ENCODE measurements at places on chromosomes 4 and X.

- DNase-seq: no peak
These were observed 112.5 kb upstream of the BMP3 start for GRCh38 chr4:80918004-80918403.

- no peak for DNase-seq
These were observed 20.3 kb upstream of the SMPX start for GRCh38 chrX:21778236-21778635.

DNA sequence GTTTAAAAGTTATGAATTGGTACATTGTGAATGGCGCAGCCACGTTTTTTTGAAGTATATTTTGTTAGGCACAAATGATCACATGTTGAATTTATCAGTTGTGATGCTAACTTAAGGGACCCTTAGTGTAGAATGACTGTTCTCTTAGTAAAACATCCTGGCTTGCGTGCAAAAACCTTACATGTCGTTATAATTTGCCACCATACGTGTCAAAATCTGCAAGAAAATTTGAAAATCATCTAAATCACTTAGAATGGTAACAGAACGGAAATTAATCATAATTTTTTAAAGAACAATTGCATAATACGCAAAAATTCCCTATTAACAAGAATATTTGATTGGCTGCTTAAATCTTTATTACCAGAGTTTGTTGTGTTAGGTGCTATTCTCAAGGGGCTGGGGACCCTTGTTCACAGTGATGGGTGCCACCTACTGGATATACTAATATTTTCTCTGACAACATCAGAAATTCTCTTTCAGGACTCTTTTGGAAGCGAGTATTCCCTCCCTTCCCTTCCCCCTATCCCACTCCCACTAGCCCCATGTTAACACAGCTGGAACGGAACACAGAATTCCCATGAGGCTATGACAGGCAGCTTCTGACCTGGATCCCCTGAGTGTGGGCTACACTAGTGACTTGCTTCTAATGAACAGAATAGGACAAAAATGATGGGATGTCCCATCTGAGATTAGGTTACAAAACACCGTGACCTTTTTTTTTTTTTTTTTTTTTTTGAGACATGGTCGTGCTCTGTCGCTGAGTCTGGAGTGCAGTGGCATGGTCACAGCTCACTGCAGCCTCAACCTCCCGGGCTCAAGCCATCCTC lies 71.8 kb downstream of the SUPT20HL2 start:
- DNase-seq: peak; percentile 11

GRCh38 chr4:154305616-154306015 lies 186.0 kb downstream of the DCHS2 start:
- no peak for DNase-seq

DNA sequence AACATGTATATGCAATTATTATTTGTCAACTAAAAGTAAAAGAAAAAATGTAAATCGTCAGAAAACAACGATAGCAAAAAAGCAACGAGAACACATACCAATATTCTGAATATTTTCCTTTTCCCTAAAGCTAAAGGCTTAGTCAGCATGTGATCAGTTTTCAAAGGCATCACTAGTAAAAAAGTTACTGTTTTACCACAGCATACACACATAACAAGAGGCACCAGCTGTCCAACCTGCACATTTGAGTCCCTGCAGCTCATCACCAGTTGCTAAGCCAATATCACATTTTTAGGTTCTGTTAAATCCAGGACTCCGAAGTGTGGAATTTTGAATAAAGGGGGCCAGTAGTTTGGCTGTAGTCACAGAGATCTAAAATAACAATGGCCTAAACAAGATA lies 203.8 kb downstream of the ADGRA3 start:
- DNase-seq: no peak

DNA sequence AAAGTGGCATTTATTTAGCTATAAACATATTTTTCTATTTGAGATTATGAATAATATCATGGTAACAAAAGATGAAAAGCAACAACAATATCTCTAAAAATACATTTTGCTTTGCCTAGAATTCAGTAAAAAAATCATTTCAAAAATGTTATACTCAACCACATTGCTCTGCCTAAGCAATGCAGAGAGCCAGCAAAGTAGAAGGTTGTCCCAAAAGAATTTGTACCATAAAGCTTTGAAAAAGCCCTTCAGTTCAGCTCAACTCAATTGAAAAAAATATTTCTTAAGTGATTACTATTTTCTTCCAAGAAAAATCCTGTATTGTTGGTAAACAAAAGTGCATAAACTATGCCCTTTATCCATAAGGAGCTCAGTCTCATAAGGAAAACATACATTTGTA lies 301.2 kb upstream of the ARSJ start:
- DNase-seq: no peak

DNA sequence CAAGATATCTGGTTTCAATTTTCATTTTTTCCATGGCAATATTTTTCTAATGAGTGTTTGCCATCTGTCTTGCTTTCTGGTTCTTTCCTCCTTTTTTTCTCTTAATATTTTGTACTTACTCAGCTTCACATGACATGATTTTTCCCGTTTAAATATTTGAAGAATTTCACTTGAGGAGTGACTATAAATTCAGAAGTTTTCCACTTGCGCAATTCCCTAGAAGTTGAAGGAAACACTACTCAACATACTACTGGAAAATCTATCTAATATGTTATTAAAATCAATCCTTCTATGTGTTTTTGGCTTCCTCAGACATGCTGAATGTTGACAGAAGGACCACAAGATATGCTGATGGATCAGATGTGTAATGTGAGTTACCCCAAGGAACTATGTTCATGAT lies 36.8 kb upstream of the BANK1 start:
- DNase-seq: no peak

DNA sequence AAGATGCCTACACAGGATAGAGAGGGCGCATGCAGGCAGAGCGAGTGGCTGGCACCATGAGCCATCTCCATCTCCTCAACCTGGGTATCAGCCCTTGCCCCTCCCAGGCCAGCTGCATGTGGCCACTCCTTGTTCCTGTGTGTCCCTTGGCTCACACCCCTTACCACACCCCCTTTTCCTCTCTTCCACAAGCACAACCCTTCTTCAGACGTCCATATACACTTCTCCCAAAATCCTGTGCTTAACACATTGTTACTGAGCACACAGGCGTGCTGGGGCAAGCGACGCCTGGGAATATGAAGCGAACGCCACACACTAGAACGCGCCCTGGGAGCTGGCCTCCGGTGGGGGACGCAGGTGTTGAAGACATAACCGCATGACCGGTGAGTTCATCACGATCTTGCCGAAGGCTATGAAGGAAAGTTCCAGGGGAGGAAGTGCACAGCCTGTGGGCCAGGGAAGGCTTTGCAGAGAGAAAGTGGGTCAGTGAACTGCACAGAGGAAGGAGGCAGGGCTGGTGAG lies 19.1 kb upstream of the KIAA0232 start:
- DNase-seq: no peak

DNA sequence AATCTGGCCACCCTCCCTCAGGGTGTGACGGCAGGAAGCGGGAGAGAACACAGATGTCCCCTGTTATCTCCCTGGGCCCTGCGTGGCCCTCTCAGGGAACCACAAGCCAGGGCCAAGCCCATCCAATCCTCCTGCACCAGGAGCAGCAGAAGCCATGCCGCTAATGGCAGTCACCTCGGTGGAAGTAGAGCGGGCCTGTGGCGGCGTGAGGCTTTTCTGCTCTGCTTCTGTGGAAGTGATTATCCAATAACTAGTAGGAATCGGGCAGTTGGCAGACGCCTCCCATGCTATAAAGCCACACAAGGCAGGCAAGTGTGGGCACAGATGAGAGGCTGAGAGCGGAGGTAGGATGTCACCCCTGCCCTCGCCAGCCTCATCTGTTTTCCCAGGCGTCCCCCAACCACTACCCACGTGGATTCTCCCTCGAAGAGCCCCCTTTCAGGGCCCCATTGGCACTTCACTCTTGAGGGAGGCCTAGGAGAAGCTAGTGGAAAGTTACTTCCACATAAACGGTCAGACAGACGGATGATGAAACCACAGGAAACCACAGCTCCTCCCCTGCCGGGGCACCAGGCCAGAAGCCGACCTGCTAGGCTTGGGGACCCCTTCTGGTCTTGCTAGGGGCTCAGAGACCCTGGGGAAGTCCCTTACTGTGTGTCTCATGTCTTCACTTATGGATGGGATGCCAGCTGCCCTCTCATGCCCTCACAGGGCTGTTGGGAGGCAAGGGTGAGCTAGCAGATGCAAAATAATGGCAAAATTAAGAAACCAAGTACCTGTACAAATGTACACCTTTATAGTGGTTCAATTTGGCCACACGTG lies 18.8 kb upstream of the TMSB4X start:
- DNase-seq: no peak

GRCh38 chr4:139108567-139109128 lies 68.4 kb downstream of the ELF2 start:
- no peak for DNase-seq

DNA sequence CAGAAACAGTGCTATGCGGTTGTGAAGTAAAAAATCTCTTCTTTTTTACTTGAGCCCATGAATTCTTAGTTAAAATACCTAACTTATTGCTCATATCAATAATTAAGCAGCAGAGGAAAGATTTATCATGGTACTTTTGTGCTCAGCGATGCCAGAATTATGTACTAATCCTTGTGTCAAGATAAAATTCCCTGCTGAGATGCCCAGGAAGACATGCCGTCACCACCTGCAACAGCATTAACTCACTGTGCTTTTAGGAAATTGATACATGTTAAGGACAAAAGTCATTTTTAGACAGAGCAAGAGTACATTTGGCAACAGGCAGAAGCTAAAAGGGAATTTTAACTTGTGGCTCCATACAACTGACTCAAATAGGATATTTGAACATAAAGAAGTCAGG lies 138.9 kb downstream of the NPNT start:
- DNase-seq: no peak

- no peak for DNase-seq
These were observed 738.6 kb upstream of the GRIA3 start for GRCh38 chrX:122445466-122445865.

- DNase-seq: no peak
These were observed 152.1 kb downstream of the SLIT2 start for GRCh38 chr4:20403846-20404245.

DNA sequence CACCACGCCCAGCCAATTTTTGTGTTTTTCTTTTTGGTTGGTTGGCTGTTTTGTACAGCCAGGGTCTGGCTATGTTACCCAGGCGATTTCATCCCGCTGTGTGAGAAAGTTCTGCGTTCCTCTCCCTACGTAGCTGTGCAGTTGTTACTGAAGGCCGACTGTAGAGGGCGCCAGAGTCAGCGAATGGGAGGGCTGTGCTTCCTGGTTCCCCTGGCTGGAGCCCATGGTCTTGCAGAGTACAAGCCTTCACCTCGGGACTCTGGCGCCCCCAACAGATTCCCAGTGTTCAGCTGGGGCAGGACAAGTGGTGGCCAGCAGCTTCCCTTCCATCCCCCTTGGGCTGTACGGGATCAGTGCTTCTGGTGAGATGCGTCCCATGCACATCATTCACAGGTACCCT lies 5.6 kb upstream of the CT45A1 start:
- DNase-seq: peak; percentile 7

GRCh38 chr4:74933562-74934015 lies 673 bp downstream of the PARM1 start:
- DNase-seq: no peak

DNA sequence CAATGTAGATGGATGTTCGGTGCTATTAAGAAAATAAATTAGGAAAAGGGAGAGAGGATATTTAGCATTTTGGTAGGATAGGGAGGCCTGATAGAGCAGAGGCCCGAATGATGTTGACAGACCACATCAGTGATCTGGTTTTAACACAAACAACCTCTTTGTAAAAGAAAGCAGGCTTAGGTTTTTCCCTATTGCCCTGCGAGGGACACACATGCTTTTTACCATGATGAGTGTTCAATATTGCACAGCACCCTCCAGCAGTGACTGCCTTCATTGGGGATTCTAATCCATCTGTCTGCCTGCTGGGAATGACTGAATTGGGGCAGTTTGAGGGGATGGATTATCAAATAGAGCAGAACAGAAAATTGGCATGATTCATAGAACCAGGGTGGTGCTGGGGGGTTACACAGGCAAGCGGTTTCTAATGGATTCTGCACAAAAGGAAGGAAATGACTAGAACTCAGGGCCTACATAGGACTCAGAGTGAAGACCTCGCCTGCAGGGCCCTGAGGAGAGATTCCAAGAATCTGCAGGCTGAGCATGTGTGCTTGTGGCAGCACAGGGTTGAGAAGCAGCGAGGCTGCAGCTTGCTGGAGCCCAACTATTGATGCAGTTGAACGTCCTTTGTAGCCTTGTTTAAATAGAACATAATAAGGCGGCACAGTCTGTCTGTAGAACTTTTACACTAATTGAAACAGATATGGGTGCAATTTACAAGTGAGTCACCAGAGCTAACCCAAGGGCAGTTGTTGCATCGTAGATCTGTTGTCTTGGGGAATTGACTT lies 58.0 kb downstream of the RHOH start:
- no peak for DNase-seq

GRCh38 chr4:86398187-86398586 lies 38.3 kb upstream of the MAPK10 start:
- DNase-seq: no peak

GRCh38 chr4:168551211-168551610 lies 54.4 kb downstream of the PALLD start:
- DNase-seq: no peak

GRCh38 chrX:40853004-40853815 lies 117.9 kb upstream of the MED14 start:
- no peak for DNase-seq

DNA sequence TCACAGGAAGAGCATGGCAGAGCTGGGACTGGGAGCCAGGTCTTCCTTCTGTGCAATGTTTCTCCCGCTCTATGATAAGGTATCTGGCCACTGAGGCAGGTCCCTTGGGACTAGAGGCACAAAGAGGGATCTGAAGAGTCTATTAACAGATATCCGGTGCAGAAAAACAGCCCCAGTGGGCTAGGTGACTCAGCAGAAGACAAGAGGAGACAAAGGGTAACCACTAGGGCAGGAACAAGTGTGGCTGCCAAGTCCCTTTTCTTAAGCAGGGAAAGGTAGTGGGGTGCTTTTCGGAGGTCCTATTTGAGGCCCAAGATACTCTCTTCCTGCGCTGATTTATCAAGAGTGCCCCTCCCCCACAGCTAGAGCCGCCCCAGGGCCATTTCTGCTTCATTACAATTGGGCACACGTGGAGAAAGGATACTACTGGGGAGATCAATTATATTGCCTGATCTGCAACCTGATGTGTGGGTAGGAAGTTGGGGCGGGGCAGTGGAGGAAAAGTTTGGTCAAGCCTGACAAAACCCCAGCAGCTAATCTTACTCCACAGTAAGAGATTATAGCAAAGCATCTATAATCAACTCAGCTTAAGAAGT lies at the start of gene DGAT2L6:
TSS of gene DGAT2L6 (plus strand) at position 546 of the 596 bp plus-strand sequence. CDS start 100 bp downstream, outside the sequence.
- DNase-seq: no peak

GRCh38 chr4:1137850-1138249 lies 24.5 kb upstream of the RNF212 start:
- no peak for DNase-seq

DNA sequence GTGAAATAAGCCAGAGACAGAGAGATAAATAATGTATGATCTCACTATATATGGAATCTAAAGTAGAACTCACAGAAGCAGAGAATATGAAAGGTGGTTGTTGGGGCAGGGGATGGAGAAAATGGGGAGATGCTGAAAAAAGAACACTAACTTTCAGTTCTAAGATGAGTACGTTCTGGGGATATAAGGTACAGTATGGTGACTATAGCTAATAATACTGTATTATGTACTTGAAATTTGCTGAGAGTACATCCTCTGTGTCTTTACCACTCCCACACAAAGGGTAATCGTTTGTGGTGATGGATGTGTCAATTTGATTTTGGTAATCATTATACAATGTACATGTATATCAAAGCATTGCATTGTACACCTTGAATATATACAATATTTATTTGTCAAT lies 6.6 kb downstream of the FBXL5 start:
- DNase-seq: no peak

- no peak for DNase-seq
These were observed 135.6 kb upstream of the GPC4 start for GRCh38 chrX:133550665-133551485.

GRCh38 chr4:92381616-92382015 lies 77.8 kb downstream of the GRID2 start:
- DNase-seq: no peak

Data from renal cortex interstitium (tissue), 15 donors.